ENCODE measurements at places on chromosomes 7 and 10.

DNA sequence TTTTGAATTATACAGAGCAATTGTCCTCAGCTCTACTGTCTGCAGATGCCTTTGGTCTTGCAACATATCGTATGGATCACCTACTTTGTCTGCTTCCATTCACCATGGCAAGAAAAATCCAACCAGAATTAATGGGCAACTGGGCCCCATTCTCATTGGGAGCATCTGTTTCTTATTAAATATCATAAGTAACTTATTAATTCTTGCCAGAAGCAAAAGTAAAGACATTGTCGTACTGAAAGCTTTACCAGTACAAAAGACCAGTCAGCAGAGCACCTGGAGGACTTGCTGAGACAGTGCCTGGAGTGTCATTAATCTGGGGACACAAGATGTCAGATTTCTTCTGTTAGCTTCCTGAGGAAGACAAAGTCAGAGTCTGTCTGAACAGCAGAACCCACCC, 404.5 kb downstream of the INHBA start:
- no peak for DNase-seq

DNA sequence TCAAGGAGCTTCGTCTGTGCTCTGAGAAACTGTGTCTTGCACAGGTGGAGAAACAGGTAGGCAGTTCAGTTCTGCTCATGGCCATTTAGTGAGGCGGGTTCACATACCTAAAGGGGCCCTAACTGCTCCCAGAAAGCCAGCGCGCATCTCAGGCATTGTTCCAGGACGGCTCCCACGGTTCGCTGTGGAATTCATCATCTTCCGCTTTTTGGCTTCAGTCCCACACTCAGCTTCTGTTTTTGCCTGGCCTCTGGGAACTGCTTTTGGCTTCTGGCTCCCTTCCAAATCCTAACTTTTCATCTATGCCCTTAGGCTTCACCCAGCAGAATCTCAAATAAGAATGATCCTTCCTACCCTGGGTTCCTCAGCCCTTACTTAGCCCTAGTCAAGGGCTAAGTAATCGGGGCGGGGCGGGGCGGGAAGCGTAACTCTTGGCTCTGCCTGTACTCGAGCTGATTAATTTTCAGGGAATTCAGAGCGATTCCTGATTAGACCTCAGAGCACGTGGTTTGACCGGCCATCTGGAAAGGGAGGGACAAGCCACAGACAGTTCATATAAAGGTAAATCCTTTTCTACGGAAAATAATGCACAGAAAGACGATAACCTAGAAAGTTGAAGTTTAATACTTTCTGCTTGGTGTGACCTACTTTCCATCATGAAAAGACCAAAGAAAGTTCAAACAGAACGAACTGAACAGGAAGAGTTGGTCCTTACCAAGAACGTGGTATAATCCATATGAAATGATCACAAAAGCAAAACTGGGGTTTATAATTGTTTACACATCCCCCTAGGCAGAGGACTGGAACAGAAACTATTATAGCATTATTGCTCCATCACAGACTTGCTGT, 105.7 kb downstream of the ST8SIA6 start:
- no peak for DNase-seq

- no peak for DNase-seq
These were observed 70.9 kb downstream of the GCC1 start for GRCh38 chr7:127514499-127514898.

DNA sequence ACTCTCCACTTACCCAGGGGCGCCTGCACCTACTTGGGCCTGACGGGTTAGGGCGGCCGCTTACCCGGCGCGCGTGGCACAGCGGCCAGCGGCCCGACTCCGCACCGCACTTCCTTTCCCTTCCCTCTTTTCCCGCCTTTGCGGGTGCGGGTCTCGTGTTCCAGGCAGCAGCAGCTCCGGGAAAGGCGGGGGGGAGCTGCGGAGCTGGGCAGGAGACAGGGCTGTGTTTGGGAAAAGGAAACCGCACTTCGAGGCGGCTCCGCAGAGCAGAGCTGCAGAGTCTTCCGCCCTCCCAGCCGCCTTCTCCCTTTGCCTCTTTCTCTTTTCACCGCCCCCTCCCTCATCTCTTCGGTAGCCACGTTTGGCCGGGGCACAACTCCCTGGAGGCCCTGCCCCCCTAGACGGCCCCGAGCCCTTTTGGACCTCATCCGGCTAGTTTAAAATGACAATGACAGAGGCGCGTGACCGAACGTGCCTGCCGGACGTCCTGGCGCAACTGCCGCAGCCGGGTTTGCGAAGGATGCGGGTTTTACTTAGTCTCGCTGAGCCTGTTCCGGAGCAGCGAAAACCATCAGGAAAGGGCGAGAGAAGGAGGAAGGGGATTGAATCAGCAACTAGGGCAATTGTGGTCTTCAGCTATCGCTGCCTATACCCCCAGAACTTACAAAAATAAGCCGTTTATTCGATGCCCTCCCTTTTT, 7.9 kb upstream of the PAX2 start:
- DNase-seq, result no peak

- no peak for DNase-seq
These were observed 125.7 kb downstream of the OAT start for GRCh38 chr10:124292911-124293615.

GRCh38 chr7:151868396-151869108, 8.4 kb downstream of the PRKAG2 start:
- DNase-seq, result no peak

- no peak for DNase-seq
These were observed 69.0 kb downstream of the SEPTIN7 start for GRCh38 chr7:35869810-35870209.

DNA sequence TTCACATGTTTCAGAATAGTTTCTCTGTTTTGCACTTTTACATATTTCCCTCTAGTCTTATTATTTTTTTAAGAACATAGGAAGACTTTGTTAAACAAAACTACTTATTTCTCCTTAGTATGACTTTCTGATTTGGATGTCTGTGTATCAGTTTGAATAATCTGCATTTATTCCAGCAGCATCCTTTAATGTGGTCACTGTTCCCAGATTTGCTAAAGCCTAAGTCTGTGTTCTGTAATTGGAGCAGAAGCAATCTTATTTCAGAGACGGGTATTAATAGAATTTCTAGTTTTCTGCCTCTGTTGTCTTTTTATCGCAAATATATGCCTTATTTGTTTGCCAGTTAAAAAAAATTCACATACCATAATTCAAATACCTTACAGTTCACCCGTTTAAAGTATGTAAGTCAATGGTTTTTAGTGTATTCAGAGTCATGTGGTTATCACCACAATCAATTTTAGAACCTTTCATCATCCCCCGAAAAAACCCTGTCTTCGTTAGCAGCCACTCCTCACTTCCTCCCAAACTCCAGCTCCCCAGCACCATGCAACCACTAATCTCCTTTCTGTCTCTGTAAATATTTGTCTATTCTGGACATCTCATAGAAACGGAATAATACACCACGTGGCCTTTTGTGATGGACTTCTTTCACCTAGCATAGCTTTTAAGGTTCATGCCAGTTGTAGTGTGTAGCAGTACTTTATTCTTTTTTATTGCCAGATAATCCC, 58.7 kb downstream of the INPP5F start:
- DNase-seq, result no peak

DNA sequence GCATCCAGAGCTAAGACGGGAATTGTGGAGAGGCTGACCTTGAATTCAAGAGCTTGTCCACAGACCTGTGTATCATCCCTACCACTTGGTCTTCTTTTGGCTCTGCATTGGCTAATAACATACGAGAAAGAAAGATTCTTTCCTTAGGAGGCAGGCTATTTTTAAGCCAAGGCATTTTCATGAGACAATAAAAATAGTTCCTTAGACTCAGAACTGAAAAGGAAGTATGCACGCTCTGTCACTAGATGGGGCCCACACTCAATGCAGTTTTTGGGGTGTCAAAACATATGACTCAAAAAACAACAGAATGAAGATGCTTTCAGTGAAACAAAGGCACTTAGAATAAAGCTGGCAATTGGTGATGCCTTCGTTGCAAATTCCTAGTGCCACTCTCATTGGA, 265.9 kb upstream of the DGKB start:
- no peak for DNase-seq

GRCh38 chr10:73850863-73851461, 23.4 kb downstream of the CAMK2G start:
- DNase-seq, result no peak

GRCh38 chr7:123557398-123558288, at the start of gene NDUFA5:
Gene NDUFA5, minus strand, starts transcription at chr7:123557818. Its CDS starts 23 bp downstream, at chr7:123557795.
- peak; percentile 96 for DNase-seq
